NT2/D1 (cell line): ENCODE measurements at places on chromosomes 7 and 10.

GRCh38 chr7:37448636-37449361 is at the start of gene ELMO1:
Gene ELMO1, minus strand, starts transcription at chr7:37448864. Its CDS starts 106,174 bp downstream, at chr7:37342690.
- peak; percentile 87 for DNase-seq

- DNase-seq: no peak
Measured at GRCh38 chr7:107592361-107593024, 12.4 kb downstream of the BCAP29 start.

DNA sequence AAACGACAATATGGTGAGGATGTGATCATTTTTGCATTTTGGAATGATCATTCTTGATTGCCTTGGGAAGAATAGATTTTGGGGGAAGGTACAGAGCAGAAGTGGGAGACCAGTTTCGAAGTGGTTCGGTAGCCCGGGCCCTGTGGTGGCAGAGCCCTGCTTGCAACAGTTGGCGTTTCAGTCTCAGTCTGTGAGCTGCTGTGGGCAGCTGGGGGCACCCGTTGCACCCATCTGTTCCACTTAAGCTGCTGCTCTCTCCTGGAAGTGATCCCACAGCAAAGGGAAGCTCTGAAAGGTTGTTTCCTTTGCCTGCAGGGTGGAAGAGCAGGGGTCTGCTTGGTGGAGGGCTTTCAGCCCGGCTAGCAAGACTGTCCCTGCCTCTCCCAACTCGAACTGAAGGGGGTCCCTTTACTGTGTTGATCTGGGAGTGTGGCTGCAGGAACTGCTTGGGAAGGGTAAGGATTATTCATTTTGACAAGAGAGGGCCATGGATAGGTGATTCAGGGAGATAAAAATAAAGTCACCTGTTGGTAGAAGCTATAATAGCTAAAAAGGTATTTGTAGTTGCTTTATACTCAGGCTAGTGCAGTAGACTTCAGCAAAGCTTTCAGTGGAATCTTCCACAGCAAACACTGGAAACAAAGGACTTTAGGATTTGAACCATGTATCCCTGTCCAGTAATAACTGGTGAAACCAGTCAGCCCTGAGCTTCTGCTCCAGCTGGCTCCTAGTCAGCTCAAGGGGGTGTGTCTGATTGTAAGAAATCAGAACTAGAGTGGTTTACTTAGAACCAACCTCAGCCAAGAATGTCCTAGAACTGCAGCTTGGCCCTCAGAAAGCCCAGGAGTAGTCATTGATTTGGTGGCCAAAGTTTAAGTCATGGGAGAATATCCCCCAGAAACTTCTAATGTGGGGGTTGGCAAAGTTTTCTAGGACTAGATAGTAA is 53.1 kb upstream of the PDCD4 start:
- no peak for DNase-seq

DNA sequence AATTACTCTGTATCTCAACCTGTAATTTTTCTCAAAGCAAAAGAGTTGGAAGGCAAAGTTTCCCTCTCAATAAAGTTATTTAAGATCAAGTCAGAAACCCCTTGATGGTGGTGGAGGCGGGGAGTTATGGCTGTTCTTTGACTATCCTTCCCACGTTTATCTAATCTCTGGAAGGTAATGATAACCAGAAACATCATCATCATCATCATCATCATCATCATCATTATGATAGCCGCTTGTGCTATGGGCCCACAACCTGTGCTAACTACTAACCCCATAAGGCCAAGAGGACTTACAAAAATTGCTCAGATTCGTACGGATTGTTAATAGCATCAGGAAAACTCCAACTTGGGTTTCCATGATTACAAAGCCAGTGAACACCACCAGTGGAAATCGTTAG is 502.3 kb downstream of the SH2D4B start:
- DNase-seq: no peak

DNA sequence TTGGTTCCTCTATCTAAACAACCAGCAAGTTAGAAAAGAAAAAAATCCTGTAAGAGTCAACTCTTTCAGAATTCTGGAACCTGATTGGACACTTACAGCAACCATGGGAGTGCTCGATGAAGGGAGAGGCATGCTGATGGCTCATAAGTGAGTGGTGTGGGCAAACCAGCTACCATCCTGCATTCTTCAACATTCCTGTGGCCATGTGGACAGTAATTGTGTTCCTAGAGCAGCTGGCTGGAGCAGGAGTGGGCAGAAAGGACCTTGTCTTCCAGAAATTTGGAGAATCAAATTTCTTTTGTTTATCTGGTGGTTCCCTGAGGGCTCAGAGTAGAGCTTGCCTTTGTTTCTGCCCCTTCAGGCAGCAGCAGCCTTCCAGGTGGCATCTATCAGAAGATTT is 22.5 kb upstream of the MYL7 start:
- DNase-seq: no peak

DNA sequence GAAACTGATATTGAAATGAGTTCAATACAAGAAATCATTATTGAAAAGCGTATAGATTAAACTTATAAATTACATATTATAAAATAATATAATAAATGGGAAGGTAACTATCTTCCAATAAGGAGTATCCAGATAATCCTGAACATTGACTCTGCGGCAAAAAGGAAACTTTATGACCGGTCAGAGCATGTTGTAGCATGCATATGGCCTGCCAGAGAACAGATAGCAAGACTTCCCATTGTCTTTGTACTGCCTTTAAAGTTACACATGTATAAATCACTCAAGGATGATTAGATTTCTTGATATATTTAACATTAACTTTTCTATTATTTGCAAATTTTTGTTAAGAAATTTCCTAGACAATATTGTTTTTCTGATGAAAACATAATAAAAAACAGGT is 56.2 kb upstream of the ETV1 start:
- no peak for DNase-seq
